ENCODE measurements at places on chromosomes 4 and X. TPM values are rescaled to one million over a fixed set of nuclear protein-coding genes. Genes with fewer than 3 reads are reported as not detected.

- DNase-seq, result no peak
Measured at GRCh38 chr4:21512353-21512752, 436.2 kb downstream of the KCNIP4 start.

Gene HTRA3
- polyA plus RNA-seq, result 19.7 TPM

DNA sequence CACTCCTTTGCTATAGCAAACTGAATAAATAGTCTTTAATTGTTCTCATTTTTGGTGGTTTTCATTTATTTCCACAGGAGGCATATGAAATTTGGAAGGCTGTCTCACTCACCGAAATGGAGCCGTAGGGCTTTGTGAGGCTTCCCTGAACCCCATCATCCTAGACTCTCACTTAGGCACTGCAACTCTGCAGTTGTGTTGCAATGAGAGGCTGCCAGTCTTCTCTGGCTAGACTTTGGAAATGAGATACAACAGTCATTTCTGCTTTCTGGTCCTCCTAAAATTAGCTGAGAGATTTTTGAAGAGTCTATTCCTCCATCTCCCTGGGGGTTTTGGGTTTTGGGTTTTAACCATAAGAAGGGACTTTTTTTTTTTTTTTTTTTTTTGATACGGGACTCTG lies 146.5 kb downstream of the SH3BGRL start:
- DNase-seq, result no peak

Gene LDB2
- polyA plus RNA-seq, result 180 TPM

DNA sequence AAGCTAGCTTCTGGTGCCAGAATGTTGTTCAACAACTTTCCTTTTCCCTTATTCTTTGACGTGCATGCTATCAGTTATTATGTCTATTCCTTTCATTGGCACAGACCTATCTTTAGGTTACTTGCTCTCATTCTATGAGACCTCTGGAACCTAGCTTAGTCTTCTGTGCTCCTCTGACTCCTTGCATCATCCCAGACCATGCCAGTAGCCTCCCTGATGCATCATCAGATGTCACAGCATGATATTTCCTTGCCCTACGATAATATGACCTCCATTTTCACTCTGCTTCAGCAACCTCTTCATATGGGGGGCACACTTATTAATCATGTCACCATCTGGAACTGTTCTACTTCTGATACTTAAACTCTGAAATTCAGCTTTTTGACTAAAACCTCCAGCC lies 37.2 kb downstream of the CLCN5 start:
- no peak for DNase-seq
